Purkinje cell (primary cell): ENCODE measurements at places on chromosomes 5 and 9. TPM values are rescaled to one million over a fixed set of nuclear protein-coding genes. Genes with fewer than 3 reads are reported as not detected.

Gene CDHR2
- 1.4 TPM in 1 of 2 replicates, not detected in the other for polyA plus RNA-seq

Gene SLC34A1
- not detected in 2 replicates for polyA plus RNA-seq

Gene IRGM
- not detected in 2 replicates for polyA plus RNA-seq

Gene SLC6A7
- 0.65 TPM in 1 of 2 replicates, not detected in the other for polyA plus RNA-seq

Gene RORB
- polyA plus RNA-seq = 3.0 and 4.2 TPM in 2 replicates

Gene OLFM1
- polyA plus RNA-seq = 48.1 and 207 TPM in 2 replicates

Gene TMEM250
- polyA plus RNA-seq = 0.36 and 0.52 TPM in 2 replicates

Gene UNC5A
- 1.3 TPM in 1 of 2 replicates, not detected in the other for polyA plus RNA-seq

Gene UQCRQ
- 1,974 and 2,272 TPM in 2 replicates for polyA plus RNA-seq

Gene CBY3
- not detected in 2 replicates for polyA plus RNA-seq

Gene PCDHGA6
- polyA plus RNA-seq = 0.30 and 0.60 TPM in 2 replicates

Gene CATSPER3
- polyA plus RNA-seq = not detected in 2 replicates

Gene CSNK1A1
- 71.5 and 168 TPM in 2 replicates for polyA plus RNA-seq

Gene RASGRF2
- 5.1 and 5.3 TPM in 2 replicates for polyA plus RNA-seq

Gene TRIM36
- 35.8 and 42.3 TPM in 2 replicates for polyA plus RNA-seq

Gene TAF7
- polyA plus RNA-seq = 374 and 453 TPM in 2 replicates

Gene OR1L1
- polyA plus RNA-seq = not detected in 2 replicates

Gene SURF2
- 4.0 and 15.7 TPM in 2 replicates for polyA plus RNA-seq

Gene TMEM171
- polyA plus RNA-seq = 3.5 TPM in 1 of 2 replicates, not detected in the other

Gene TXN
- 669 and 742 TPM in 2 replicates for polyA plus RNA-seq

Gene CD274
- 0.27 and 1.5 TPM in 2 replicates for polyA plus RNA-seq

Gene FBXO38
- 19.9 and 21.2 TPM in 2 replicates for polyA plus RNA-seq

Gene TNFSF8
- not detected in 2 replicates for polyA plus RNA-seq

Gene SMIM15
- 14.4 and 16.0 TPM in 2 replicates for polyA plus RNA-seq

Gene NIPSNAP3A
- polyA plus RNA-seq = 84.8 and 101 TPM in 2 replicates

Gene PDGFRB
- 1.7 and 2.1 TPM in 2 replicates for polyA plus RNA-seq

Gene FOXD4L6
- polyA plus RNA-seq = 0.57 TPM in 1 of 2 replicates, not detected in the other

Gene TICAM2
- polyA plus RNA-seq = 1.6 and 2.7 TPM in 2 replicates

Gene AIF1L
- polyA plus RNA-seq = 2.3 and 2.6 TPM in 2 replicates

Gene PCDHB8
- polyA plus RNA-seq = not detected in 2 replicates

Gene TEX48
- not detected in 2 replicates for polyA plus RNA-seq

Gene RAD50
- 34.0 and 44.9 TPM in 2 replicates for polyA plus RNA-seq

Gene CRHBP
- polyA plus RNA-seq = 9.1 TPM in 1 of 2 replicates, not detected in the other

Gene TAL2
- not detected in 2 replicates for polyA plus RNA-seq

Gene ANKDD1B
- 0.60 TPM in 1 of 2 replicates, not detected in the other for polyA plus RNA-seq

Gene NSG2
- 376 and 507 TPM in 2 replicates for polyA plus RNA-seq

Gene ZNF454
- 0.13 and 1.6 TPM in 2 replicates for polyA plus RNA-seq

Gene C5orf58
- not detected in 2 replicates for polyA plus RNA-seq

Gene PTGDS
- polyA plus RNA-seq = 67.9 and 135 TPM in 2 replicates

Gene PCDHA10
- 13.4 and 23.1 TPM in 2 replicates for polyA plus RNA-seq

Gene DND1
- polyA plus RNA-seq = not detected in 2 replicates
